ENCODE measurements at places on chromosomes 1 and 21.
A peak's percentile ranks its signal among the peaks of the same experiment; 100 is the strongest.

DNA sequence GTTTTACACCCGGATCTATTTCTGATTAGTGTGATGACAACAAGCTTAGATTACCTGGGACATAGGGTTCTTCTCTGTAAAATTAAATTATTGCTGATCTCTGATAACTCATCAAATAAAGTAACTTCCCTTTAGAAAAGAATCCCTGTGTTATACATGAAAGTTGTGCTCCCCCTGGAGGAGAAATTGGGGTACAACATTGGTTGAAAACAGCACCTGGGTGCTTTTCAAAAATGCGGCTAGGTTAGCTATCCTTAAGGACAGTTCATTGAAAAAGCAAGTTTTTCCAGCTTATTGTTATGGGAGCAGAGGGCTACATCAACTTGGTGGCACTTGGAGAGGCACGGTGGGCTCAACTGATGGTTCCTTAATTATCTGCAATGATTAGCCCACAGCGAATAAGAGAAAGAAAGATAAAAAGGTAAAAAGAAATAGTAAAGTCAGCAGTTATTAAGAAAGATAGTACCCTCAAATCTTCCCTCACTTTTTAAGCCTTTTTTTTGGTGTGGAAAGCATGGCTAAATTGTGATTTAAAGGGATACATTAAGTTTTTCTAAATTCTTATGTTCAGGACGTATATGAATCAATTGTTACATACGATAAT, 97.8 kb downstream of the FMN2 start:
- DNase-seq = peak; percentile 7

DNA sequence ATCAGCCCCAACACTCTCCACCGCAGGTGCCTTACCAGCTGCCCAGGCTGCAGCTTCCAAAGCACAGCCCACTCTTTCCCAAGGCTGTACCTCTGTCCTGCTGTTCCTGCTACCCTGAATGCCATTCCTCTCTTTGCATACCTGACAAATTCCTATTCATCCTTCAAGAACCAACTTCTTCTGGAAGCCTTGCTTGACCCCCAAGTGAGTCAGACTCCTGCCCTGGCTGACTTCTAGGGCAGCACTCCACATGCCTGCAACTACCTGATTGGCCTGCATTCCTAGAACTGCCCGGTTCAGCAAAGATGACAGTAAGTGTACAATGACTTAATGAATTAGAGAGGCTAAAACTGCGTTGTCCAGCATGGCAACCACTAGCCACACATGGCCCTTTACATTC, 20.8 kb upstream of the PDZK1IP1 start:
- no peak for DNase-seq

GRCh38 chr1:91846007-91846638, 39.8 kb downstream of the TGFBR3 start:
- peak; percentile 35 for DNase-seq

DNA sequence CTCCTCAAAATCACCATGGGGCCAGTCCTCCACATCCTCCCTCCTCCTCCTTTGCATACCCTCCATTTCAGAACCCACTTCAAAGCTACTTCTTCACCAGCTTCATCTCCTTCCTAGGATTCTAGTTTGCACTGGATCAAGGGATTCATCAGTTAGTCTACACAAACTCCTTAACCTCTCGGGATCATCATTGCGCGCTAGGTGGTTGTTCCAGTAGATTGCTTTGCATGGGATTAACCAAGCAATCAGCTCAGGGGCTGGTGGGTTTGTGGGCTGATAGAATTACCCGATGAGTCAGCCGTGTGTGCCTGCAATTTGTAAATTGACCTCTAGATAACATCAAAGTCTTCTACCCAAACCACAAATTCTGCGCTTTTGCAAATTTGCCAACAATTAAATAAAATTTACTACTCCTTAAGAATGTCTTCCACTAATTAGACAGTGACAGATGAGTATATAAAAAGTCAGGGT, 7.7 kb downstream of the KANK4 start:
- no peak for DNase-seq

DNA sequence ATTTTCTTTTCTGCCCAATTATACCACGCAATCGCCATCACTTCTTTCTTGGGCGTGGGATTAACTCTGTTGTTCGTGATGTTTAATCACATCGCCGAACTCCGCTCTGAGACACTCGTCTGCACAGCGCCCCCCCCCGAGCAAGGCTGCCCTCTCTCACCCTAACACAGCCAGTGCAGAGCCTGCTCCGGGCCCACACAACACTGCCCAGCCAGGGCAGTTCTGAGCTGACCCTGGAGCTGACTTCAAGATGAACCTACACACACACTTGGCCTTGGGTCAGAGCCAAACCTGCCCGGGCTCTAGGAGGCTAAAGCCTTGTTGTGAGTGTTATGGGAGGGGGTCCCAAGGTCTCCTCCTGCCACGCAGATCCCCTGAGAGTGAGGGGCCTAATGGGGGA, 64.6 kb upstream of the LRP8 start:
- DNase-seq = no peak

DNA sequence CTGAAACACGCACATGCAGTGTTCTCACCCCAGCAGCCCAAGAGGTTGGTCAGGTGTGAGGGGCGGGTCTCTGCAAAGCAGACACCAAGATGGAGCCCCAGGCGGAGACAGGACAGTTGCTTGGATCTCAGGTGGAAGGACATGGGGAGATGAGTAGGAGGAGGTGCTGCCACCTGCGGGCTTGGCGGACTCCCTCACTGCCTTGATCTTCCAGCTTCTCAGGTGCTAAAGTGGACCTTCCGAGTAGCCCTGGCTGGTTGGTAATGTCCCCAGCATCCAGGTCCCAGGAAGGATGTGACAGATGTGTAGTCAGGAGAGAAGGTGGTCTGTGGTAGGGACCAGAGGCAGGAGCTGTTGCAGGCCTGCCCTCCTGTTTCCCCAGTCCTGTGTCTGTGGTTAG, 114.1 kb downstream of the AJAP1 start:
- no peak for DNase-seq

GRCh38 chr1:190759807-190760206, 282.1 kb upstream of the BRINP3 start:
- no peak for DNase-seq

- no peak for DNase-seq
Observed at GRCh38 chr1:69139007-69139406, 428.7 kb upstream of the LRRC7 start.

- no peak for DNase-seq
Observed at GRCh38 chr1:116841569-116842344, 68.0 kb upstream of the PTGFRN start.

DNA sequence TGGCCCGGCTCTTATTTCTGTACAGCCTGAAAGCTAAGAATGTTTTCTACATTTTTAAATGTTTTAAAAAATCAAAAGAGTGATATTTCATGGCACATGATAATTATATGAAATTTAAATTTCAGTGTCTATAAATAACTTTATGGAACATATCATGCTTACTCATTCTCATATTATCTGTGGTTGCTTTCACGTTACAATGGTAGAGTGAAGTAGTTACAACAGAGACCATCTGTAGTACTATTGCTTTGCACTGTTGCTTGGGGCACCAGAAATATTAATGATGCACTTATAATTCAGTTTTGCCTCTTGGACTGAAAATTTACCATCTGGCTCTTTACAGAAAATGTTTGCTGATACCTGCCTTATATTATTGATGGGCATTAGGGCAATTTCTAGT, 481.6 kb downstream of the PLPP3 start:
- DNase-seq = no peak

GRCh38 chr1:53107090-53107489, 35.3 kb downstream of the SLC1A7 start:
- no peak for DNase-seq

DNA sequence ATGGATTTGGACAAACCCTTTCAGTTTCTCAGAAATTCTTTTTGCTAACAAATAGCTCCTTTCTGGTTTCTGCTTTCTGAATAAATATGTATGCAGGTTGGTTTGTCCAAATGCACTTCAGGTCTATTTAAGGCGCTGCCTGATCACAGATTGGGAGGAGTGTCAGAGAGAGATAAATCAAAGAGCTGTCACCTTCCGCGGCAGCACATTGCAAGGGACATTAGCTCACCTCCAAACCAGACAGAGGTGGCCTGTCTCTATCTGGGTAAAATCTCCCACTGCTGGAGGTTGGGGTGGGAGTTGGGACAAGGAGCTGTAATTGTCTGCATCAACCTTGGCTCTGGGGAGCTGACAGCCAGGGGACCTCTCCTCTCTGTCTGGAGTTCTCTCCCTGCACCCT, 25.2 kb downstream of the PRAMEF20 start:
- peak; percentile 2 for DNase-seq

- DNase-seq = no peak
Observed at GRCh38 chr1:219138747-219139146, 34.9 kb upstream of the LYPLAL1 start.

DNA sequence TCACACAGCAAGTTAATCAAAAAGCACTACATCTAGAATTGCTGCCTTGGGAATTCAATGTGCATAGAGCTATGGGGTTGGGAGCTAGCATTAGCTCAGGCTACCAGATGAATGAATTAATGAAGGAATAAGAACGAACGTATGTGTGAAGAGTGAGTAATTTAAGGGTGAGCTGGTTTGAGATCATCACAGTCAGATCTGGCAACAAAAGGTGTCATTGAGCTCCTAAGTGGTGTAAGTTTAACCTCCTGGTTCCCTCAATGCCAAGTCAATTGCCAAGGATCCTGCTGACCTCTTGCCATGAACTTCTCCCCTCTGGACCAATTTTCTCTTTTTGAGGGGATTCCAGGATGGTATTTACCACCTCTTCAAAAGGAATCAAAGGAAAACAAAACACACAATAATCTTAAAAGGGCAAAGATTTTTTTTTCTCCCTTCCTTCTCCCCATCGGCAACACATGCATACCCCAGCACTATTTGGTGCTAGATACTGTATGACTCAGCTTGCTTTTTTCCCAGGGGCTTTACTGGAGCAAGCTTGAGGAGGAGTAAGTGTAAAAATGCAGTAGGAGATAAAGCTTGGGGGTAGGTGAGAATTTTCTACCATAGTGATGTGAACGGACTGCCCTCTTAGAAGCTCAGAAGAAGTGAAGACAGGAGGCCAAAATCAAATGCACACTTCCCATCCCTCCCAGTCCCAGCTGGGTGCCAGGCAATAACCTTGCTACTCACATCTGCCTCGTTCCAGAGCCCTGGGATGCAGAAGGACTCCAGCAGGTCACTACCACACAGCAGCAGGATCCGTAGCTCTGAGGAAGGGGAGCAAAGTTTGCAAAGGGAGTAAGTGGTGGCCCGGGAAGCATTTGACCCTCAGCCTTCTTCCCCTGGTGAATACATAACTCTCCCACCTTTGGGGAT, 92.0 kb downstream of the LAMC2 start:
- DNase-seq = no peak

GRCh38 chr1:244209955-244210354, 158.9 kb downstream of the ZBTB18 start:
- DNase-seq = no peak

- no peak for DNase-seq
Observed at GRCh38 chr1:5692664-5693063, 299.6 kb downstream of the NPHP4 start.

- no peak for DNase-seq
Observed at GRCh38 chr1:206581571-206581981, 30.7 kb downstream of the EIF2D start.

DNA sequence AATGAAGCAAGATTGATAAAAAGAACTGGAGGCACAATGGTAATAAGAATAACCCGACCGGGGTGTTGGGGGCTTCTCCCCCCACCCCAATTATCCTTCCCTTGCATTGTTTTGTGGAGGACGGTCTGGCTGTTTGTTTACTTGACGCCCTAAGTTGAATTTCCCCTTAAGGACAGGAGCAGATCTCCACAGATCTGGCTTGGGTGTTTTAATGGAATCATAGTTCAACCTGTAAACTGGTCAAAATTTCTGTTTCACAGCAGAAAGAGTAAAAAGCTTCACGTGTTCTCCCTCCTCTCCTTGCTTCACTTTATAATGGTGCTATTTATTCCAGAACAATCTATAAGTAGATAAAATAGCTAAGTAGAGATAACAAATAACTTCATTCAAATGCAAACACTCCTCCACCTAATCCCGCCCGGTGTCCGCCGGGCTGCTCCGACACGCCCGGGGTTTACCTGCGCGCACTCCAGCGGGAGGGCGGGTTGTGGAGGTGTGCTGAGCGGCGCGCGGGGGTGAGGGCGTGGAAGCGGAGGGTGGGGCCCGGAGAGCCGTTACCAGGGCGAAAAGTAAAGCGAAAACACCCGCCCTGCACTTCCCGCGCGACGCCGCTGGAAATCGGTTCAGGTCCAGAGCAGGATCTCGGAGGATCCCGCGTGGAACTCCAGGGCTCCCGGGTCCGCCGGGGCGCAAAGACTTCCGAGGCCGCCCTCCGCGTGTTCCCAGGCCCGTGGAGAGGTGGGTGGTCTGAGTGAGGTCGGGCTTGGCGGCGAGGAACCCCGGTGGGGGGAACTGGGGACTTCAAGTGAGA, 2.0 kb upstream of the ATF3 start:
- peak; percentile 62 for DNase-seq

DNA sequence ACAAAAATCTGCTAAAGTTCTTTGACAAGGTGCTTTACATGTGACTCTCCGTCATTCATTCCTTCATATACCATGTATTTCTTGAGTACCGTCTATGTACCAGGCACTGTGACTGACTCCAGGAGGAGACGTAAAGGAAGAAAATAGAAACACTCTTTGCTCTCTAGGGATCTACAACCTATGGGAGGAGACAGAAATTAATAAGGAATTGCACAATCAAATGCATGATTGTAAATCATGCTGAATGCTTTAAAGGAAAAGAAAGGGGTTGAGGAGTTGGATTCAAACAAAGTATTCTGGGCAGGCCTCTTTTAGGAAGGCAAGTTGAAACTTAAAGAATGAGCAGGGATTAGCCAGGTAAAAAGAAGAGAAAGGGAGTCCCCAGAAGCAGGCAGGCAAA, 239.1 kb upstream of the FGGY start:
- DNase-seq = no peak

DNA sequence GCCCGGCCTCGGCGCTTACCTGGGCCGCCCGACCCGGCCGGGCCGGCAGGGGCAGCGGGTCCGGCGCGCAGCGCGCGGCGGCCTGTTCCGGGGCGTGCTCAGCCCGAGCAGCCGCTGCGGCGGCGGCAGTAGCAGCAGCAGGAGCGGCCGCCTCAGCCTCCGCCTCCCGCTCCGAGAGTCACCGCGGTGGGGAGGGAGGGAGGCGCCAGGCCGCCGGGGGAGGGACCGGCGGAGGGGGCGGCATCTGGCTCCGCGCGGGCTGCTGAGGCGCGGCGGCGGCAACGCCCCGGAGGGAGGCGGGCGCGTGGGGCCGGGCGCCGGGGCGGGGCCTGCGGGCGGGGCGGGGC, at the start of gene CTNNBIP1:
TSS of gene CTNNBIP1 (minus strand) at position 194 of the 347 bp plus-strand sequence. CDS start 38,205 bp downstream, outside the sequence.
- DNase-seq = no peak

DNA sequence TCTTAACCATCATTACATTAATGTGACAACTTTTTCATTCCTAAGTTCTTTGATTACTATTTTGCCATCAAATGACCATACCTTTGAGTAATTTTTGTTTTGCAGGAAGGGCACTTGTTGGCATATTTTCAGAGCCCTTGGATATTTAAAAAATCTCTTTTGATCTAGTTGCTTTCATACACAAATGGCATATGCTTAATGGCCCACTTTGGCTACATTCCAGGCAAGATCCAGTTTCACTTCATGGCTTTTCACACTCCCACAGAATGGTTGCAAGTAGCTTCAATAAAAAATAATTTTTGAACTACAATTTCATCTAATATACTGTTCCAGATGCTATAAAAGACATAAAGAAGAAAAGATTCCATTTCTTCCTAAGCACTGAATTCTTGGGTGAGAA, 18.1 kb downstream of the ADAM30 start:
- DNase-seq = no peak

Data from right kidney (tissue), 9 donors.